ENCODE measurements at places on chromosomes 3 and 15. TPM values are rescaled to one million over a fixed set of nuclear protein-coding genes. Genes with fewer than 3 reads are reported as not detected.

GRCh38 chr3:43970920-43971319 lies 270.8 kb upstream of the TOPAZ1 start:
- no peak overlapping the region for H3K4me3 ChIP-seq
- H3K27ac ChIP-seq, result no peak overlapping the region
- H3K27me3 ChIP-seq, result no peaks in the 10 kb centered on the region
- H3K4me1 ChIP-seq, result no peaks in the 10 kb centered on the region
- no peak for DNase-seq

DNA sequence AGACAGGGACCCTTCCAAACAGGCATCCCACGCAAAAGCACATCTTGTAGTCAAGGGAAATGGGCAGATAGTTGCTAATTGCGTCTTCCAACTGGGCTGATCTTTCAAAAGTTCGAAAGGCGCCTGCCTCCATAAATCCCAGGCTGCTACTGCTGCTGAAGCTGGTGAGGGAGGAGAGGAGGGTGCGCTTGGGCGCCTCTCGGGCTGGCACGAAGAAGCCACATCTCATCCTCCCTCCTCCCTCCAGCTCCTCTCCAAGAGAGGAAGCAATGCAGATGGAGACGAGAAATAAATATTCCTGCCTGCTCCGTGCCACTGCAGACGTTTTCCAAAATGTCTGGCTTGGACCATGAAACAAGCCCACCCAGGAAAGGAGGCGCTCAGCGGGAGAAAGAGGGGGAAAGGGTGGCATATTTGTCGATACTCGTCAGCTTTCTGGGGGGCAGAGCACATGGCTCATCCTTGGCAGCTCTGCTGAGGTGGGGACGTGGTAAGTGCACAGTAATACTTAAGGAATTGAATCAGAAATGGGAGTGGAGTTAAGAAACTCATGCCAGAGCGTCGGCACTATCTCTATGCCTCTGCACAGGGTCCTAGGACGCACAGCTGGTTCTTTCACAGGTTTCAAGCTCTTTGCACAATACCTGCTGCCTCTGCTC lies 88.9 kb upstream of the FEZF2 start:
- H3K27ac ChIP-seq, result no peak overlapping the region
- H3K36me3 ChIP-seq, result no peaks in the 10 kb centered on the region

GRCh38 chr15:33699691-33700447 lies 268.4 kb upstream of the CHRM5 start:
- no peak overlapping the region for H3K27ac ChIP-seq
- no peaks in the 10 kb centered on the region for H3K36me3 ChIP-seq
- no peaks in the 10 kb centered on the region for H3K27me3 ChIP-seq
- no peak overlapping the region for H3K4me3 ChIP-seq

DNA sequence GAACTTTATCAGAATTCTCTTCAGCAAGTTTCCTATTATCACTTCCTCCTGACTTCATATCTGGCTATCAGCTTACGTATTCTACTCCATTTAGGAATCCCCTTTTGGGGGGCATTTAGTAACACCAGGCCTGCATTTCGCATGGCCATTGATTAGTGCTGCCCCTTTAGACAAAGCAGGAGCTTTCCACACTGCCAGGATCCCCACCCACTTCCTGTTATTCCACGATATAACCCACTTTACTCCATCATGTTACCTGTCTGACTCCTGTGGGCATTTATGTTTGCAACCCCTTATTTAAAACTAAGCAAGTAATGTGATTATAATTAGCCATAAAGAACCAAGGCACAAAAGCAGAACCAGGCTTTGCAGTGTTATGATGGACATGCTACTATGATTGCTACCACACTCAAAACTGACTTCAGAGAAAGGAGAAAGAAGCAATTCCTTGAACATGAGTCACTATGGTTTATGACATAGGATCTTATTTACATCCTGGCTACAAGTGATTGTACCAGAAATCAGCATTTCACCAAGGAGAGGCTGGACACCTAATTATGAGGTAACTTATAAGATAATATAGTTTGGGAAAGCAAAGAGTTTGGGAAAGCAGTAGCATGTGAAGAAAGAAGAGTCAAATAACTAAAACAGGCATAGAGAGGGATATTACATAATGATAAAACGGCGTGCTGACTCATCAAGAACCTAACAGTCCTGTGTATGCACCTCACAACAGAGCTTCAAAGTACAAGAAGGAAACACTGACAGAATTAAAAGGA lies 96.3 kb downstream of the IGSF11 start:
- H3K36me3 ChIP-seq, result no peaks in the 10 kb centered on the region
- H3K27ac ChIP-seq, result no peak overlapping the region
- no peak overlapping the region for H3K4me3 ChIP-seq
- DNase-seq, result no peak
- no peaks in the 10 kb centered on the region for H3K27me3 ChIP-seq

GRCh38 chr3:8416965-8417364 lies 84.7 kb upstream of the LMCD1 start:
- H3K4me1 ChIP-seq, result no peaks in the 10 kb centered on the region
- DNase-seq, result peak; percentile 23
- H3K4me3 ChIP-seq, result no peak overlapping the region

GRCh38 chr15:53963801-53964200 lies 14.4 kb upstream of the UNC13C start:
- no peaks in the 10 kb centered on the region for H3K36me3 ChIP-seq
- no peak overlapping the region for H3K4me3 ChIP-seq
- no peaks in the 10 kb centered on the region for H3K4me1 ChIP-seq
- no peak for DNase-seq

GRCh38 chr15:62717496-62717895 lies 325.1 kb upstream of the TPM1 start:
- H3K27ac ChIP-seq, result no peak overlapping the region
- no peaks in the 10 kb centered on the region for H3K4me1 ChIP-seq
- no peak for DNase-seq
- no peaks in the 10 kb centered on the region for H3K36me3 ChIP-seq

- no peak overlapping the region for H3K4me3 ChIP-seq
- no peak for DNase-seq
- peaks cover 2% of the 10 kb centered on the region for H3K4me1 ChIP-seq
- no peaks in the 10 kb centered on the region for H3K27me3 ChIP-seq
- no peak overlapping the region for H3K27ac ChIP-seq
Observed at GRCh38 chr15:38316311-38316710, 63.7 kb downstream of the SPRED1 start.

- no peak overlapping the region for H3K4me3 ChIP-seq
- no peaks in the 10 kb centered on the region for H3K27me3 ChIP-seq
- no peak overlapping the region for H3K27ac ChIP-seq
- H3K4me1 ChIP-seq, result no peaks in the 10 kb centered on the region
- no peak for DNase-seq
- no peaks in the 10 kb centered on the region for H3K36me3 ChIP-seq
Observed at GRCh38 chr3:98482717-98483482, 14.6 kb upstream of the OR5K2 start.

DNA sequence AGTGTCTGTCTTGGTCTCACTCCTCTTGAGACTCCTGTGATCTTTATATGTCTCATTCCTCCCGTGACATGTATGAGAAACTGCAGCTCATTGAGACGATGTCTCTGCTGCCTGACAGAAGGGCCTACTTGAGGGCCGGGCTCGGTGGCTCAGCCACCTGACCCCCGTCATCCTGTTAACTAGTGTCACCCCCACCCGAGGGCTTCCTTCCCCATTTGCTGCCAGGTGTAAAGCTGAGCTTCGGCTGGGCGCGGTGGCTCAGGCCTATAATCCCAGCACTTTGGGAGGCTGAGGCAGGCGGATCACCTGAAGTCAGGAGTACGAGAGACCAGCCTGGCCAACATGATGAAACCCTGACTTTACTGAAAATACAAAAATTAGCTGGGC lies 12.7 kb downstream of the SEMA4B start:
- H3K36me3 ChIP-seq, result no peaks in the 10 kb centered on the region
- no peak overlapping the region for H3K4me3 ChIP-seq
- no peak overlapping the region for H3K27ac ChIP-seq
- no peaks in the 10 kb centered on the region for H3K27me3 ChIP-seq
- H3K4me1 ChIP-seq, result no peaks in the 10 kb centered on the region

DNA sequence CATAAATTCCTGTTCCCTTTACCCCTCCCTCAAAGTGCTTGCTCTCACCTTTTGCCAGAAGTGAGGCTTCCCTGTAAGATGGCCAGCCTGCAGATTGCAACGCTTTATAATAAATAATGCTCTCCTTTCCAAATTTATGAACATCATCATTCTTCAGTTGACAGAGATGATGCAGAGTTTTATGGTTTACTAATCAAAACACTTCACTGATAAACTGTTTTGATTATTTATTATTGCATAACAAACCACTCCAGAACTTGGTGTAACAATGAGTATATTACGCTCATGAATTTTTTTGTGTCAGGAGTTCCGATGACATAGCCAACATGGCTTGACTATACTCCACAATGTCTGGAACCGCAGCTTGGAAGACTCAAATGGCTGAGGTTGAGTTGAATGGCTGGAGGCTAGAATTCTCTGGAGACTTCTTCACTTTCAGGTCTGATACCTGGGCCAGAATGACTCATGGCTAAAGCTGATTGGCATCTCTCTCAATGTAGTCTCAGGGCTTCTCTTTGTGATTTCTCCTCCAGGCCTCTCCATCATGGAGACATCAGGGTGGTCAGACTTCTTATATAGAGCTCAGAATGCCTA lies 27.3 kb upstream of the TGFBR2 start:
- no peak for DNase-seq
- no peaks in the 10 kb centered on the region for H3K4me1 ChIP-seq
- H3K36me3 ChIP-seq, result no peaks in the 10 kb centered on the region
- H3K4me3 ChIP-seq, result no peak overlapping the region

- H3K27ac ChIP-seq, result peak overlapping the region; percentile 66
- no peak for DNase-seq
- H3K27me3 ChIP-seq, result no peaks in the 10 kb centered on the region
- H3K4me1 ChIP-seq, result peaks cover 5% of the 10 kb centered on the region
- H3K36me3 ChIP-seq, result no peaks in the 10 kb centered on the region
Observed at GRCh38 chr15:70892912-70893560, 410 bp downstream of the LRRC49 start.

DNA sequence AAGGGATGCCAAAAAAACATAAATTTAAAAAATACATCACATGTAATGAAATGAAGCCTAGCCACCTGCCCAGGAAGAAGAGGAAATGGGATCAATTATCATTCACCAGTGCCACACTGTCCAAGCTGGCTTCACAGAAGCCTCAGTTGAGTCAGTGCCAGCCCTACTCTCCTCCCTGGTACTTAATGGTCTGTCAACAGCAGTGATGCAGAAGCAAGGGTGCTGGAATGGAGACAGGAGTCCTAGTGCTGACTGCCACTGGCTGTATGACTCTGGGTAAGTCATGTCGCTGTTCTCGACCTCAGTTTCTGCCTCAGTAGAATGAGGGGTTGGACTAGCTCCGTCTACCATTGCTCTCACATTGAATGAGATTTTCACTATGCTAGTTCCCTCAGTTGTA lies 78.5 kb upstream of the LARS2 start:
- H3K4me1 ChIP-seq, result no peaks in the 10 kb centered on the region
- H3K4me3 ChIP-seq, result no peak overlapping the region
- no peak for DNase-seq
- no peak overlapping the region for H3K27ac ChIP-seq
- H3K27me3 ChIP-seq, result no peaks in the 10 kb centered on the region

GRCh38 chr15:60396958-60397771 lies 621 bp downstream of the ANXA2 start:
- DNase-seq, result peak; percentile 40
- peaks cover 12% of the 10 kb centered on the region for H3K4me1 ChIP-seq
- H3K4me3 ChIP-seq, result peak overlapping the region; percentile 94

Gene C3orf20
- total RNA-seq, result 0.10 TPM

Gene P2RY13
- 0.27 TPM for total RNA-seq

Gene NAA80
- 10.8 TPM for total RNA-seq

Gene TMEM62
- 15.2 TPM for total RNA-seq

Gene P2RY12
- total RNA-seq, result 0.24 TPM

Gene SLC12A8
- 1.5 TPM for total RNA-seq
